NCI-H1436 (cell line): ENCODE measurements at places on chromosomes 5 and 9.

- DNase-seq: no peak
Measured at GRCh38 chr9:108209132-108209685, 646.6 kb downstream of the ACTL7B start.

- DNase-seq: no peak
Measured at GRCh38 chr9:89329917-89330316, 11.6 kb downstream of the SECISBP2 start.

GRCh38 chr9:73116031-73116430 lies 35.6 kb upstream of the ANXA1 start:
- no peak for DNase-seq

GRCh38 chr9:71662082-71662481 lies 106.2 kb downstream of the CEMIP2 start:
- no peak for DNase-seq

- no peak for DNase-seq
Measured at GRCh38 chr9:129778469-129778868, 24.5 kb upstream of the TOR1B start.

GRCh38 chr5:54868511-54869483 lies 116.6 kb downstream of the ESM1 start:
- DNase-seq: no peak

GRCh38 chr5:75611311-75612225 lies at the start of gene ANKDD1B:
TSS of gene ANKDD1B (plus strand) at chr5:75611453. CDS start at chr5:75611635, 182 bp downstream.
- DNase-seq: no peak

GRCh38 chr5:14365831-14366430 lies 215.7 kb upstream of the OTULINL start:
- DNase-seq: no peak

DNA sequence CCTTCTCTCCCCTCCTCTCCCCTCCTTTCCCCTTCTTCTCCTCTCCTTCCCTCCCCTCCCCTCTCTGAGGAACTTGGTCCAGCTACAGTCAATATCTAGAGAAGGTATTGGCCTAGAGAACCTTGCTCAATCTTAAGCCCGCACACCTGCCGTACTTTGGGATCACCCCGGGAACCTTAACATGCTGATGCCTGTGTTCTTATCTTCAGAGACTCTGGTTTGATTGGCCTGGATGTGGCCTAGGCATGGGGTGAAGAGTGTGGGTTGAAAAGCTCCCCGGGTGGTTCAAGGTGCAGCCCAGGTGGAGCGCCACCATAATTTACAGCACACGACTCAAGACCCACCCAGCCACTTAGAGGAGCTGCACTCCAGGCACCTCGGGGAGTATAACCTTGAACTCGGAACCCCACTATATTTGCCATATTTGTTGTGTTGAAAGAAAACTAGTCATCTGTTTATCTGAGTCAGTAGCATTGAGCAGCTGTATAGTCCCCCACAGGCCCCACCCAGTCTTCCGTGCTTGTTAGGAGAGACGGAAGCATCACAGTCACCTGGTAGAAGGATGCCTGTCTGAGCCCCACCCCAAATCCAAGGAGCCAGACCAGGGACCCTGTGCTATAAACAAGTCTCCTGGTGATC lies 14.4 kb upstream of the PHF19 start:
- no peak for DNase-seq

DNA sequence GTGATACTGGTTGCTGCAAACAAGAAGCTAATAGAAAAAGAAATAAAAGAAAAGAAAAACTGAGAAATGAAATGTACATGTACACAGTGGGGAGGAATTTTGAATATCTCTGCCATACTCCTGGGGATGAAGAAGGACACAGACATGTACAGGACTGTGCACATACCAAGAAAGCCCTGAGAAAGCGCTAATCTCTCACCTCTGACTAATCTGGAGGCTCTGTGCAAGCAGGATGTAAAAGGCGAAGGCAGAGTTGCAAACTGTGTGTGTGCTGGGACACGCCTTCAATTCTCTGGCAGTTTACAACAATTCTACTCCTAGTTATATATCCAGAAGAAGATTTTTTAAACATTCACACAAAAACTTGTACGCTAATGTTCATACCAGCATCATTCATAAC lies 211.4 kb downstream of the KIAA0825 start:
- no peak for DNase-seq

GRCh38 chr5:178637356-178638074 lies 10.7 kb upstream of the CLK4 start:
- no peak for DNase-seq

GRCh38 chr9:99294850-99295461 lies 72.9 kb downstream of the SEC61B start:
- DNase-seq: no peak

DNA sequence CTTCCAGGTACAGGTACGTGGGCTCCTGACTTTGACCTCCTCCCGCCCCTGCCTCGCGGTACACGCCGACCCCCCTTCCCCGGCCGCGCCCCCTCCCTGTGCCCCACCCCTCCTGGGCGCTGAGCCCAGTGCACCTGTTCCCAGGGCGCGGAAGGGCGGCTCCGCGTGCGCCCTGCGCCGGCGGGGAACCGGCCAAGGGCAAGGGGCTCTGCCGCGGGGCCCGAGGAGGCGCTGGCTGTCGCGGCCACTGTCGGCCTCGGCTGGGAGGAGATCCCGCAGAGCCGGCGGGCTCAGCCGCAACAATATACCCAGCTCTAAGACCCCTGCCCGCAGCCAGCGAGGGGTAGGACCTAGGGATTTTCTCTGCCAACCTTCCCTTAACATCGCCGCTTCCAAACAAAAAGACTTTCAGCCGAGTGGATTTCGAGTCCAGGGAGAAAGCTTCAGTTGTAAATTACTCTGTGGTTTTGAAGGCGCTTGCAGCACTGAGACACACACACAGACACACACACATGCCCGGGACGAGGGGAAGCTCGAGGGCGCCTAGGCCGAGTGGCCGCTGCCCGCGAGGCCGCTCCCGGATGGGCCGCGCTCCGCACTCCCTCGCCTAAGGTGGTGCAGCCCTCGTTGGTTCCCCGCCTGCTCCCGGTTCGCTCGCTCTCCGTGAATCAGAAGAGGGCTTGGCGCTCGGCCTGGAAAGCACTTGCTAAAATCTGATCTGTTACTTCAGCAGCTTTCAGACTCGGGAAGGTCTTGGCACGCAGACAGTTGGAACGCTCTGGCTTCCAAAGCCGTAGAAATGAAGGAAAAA lies 1.2 kb downstream of the FGF18 start:
- DNase-seq: no peak

- no peak for DNase-seq
Measured at GRCh38 chr5:88142636-88142885, 126.1 kb downstream of the TMEM161B start.

DNA sequence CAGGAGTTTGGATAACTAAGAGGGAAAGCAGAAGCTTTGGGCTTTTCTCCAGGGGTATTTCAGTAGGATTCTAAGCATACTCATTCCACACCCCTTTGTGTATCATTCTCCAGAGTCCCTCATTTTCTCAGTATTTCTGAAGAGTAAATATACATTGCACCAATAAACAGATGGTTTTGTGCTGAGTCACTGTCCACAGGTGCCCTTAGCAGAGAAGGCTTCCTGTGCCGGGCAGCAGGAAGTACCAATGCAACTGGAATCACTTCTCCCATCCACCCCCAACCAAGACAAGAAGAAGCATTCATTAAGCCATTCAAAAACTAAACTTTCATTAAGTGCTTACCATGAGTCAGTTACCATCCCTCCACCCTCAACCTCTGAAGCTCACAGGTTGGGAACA lies 3.6 kb upstream of the CCNJL start:
- peak; percentile 19 for DNase-seq

DNA sequence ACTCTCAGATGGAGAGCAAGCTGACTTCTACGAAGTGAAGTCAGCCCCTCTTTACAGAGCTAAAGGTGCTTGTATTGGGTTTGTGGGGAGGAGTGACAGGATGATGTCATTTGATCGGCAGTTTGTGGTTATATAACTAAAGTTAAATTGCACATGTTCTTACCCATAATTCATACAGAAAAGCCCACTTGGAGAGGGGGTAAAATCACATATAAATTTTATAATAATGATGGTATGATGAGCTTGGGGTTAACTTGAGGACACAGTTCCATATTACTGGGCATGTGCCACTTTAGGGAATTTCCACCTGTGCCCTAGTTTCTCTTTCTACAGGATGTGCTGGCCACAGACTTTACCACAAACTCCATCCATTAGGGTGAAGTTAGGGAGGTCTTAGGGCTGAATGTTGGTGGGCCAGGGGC lies 1178.6 kb upstream of the CDH9 start:
- no peak for DNase-seq

DNA sequence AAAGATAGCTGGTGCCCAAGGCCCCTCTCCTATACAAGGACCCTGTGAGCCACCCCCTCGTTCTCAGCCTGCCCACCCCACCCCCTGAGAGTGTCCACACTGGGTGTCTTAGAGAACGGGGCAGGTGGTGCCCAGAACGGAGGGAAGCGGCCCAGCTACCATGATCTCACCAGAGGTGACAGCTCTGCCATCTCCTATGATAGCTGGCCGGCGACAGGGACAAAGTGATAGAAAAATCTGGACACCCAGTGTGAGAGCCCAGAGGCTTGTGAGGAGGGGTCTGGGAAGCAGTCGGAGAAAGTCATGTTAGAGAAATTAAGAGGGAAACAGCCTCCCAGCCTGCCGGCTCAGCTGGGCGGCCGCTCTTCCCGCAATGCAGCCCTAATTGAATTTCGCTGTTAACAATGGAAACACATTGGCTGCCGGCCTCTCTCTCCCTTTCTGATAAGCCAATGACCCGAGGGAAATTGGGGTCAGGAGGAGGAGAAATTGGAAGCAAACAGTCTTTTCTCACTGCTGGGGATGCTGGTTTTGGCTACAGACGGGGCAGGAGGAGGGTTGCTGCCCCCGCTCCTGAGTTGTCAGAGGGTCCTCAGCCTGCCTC lies 32.3 kb downstream of the HK3 start:
- DNase-seq: no peak

DNA sequence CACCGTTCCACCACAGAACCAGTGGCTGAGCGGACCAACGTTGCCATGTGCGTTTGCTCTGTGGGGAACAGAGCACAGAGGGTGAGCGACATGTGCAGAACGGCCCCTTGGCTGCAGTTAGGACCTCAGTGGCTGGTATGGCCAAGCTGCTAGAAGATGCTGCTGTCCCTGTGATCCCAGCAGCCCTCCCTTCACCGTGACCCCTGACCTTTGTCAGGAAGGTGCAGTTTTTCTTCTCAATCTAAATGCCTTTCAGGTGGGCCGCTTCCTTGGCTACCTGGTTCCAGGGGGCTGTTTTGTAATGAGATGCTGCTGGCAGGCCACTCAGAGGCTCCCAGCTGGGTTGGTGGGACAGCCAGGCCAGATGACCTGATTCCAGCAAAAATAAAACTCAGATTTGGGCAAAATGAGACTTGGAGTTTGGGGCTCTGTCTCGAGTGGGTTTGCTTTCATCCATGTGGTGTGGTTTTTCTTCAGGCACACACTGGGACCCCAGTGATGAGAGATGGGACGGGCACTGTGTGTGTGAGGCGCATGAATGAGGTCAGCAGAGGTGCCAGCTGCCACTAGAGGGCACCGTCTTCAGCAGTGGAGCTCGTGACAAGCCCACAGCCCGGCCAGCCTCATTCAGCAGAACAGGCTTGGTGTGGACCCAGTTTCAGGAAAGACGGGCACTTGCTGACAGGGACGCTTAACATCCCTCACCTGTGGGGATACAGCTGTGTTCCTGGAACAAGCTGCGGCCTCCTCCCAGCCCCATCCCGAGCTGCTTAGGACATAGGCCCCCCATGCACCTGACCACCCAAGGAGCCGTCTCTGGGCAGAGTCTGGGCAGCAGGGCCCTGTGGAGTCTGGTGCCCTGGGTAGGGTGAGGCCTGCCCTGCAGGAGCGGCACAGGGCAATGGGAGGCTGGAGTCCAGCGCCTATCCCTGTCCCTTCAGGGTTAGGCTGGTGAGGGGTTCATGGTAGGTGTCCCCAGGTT lies 4.1 kb downstream of the MRPS2 start:
- peak; percentile 25 for DNase-seq

DNA sequence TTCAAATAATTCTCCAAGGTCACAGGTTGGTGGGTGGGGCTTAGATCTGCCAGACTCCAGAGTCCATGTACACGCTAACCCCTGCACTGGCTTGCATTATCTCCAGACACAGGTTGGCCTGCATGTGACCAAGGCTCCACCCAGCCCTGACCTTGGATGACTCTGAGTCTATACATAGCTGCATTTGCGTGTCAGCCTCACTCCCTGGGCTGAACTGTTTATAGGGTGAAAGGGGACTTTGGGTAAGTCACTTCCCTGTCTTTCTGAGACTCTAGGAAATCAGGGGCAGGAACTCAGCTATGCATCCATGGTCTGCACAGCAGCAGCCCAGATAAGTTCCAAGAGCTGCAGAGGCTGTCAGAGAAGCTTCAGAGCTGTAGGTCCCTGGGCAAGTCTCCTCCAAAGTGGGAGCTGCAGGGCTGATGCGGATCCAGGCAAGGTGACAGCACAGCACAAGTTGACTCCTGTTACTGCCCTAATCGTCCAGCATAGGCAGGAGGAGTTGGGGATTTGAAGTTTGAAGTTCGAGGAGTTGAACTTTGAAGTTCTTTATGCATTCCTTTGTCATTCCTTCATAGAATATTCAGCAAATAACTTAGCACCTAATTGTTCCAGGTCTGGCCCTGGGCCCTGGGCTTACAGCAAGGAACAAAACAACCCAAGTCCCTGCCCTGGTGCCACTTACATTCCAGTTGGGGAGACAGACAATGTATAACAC lies 53.4 kb downstream of the SLC22A5 start:
- no peak for DNase-seq

GRCh38 chr9:35907711-35908503 lies 1.4 kb upstream of the SPAAR start:
- no peak for DNase-seq

DNA sequence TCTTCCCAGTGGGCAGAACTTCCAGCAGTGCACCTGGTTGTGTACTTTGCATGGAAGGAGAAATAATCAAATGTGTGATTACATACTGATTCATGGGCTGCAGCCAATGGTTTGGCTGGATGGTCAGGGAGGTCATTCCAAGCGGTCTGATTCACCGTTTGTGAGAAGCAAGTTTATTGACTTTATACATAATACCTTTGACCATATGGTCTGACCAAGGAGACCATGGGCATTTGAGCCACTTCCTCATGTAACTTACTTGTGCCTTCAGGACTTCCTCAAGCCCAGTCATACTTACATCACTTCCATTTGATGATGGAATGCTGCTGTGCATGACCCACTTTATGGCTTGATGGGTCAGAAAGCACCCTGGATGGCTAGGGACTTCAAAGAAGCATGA lies 41.1 kb downstream of the DAP start:
- DNase-seq: no peak

DNA sequence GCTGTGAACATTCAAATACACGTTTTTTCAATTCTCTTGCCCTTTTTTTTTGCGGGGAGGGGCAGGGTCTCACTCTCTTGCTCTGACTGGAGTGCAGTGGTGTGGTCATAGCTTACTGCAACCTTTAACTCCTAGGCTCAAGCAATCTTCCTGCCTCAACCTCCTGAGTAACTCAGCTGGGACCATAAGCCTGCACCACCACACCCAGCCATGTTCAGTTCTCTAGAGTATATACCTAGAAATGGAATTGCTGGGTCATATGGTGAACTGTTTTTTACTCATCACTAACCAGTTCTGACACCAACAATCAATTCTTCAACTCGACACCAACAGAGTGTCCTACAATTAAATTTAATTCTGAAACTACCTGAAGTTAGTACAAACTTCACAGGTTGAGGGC lies 85.5 kb upstream of the ZNF169 start:
- no peak for DNase-seq

- DNase-seq: no peak
Measured at GRCh38 chr5:175282611-175283225, 161.3 kb downstream of the DRD1 start.
